ENCODE measurements at places on chromosomes 2 and 18.

DNA sequence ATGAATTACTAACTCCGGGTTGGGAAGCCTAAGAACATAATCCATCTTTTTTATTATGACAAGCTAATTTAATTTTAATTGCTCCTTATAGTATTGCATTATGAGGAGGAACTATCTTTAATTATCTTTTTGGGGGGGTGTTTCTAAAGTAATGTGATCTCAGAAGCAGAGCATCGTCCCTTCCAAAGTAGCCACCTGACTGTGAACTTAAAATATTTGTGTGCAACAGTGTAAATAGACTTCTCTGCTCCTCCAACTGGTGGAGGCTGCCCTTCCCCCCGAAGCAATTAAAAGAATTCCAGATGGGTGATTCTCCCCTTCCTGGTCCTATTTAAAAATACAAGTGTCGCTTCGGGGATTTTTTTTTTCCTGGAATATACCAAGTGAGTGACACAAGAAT is 55.7 kb downstream of the TCF7L1 start:
- DNase-seq, result no peak

DNA sequence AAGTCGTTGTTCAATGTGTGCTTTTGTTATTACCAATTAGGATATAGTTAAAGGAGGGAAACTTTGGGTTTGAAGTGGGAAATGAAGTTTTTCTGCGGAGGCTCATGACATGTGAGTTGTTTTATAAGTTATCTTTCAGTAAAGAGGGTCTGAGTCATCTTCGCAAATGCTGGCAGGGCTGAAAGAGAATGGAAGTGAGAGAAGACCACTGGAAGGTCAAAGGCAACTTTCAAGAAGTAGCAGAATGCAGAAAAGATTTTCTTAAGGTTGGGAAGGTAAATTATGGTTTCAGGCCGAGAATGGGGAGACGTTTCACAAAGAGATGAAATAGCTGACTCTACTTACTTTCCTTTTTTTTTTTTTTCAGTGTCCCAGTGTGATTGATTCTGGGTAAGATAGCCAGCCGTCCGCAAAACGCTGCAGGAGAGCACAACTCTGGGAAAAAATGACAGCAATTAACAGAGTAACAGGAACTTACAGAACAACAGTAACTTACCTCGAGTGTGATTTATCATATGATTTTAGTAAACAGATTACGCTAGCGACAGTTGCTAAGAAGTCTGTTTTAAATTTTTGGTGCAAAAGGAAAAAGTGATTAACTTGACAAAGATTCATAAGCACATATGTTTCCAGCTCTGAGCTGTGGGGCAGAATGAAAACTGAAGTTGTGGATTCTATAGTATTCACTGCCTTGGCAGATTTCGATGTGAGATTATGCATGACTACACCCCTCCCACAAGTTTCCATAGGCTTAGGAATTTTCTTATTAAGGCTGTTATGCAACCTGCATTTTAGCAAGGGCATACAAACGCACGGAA is 46.8 kb upstream of the ACTR3 start:
- DNase-seq, result no peak

GRCh38 chr18:73060666-73061288 is 193.0 kb upstream of the NETO1 start:
- no peak for DNase-seq

DNA sequence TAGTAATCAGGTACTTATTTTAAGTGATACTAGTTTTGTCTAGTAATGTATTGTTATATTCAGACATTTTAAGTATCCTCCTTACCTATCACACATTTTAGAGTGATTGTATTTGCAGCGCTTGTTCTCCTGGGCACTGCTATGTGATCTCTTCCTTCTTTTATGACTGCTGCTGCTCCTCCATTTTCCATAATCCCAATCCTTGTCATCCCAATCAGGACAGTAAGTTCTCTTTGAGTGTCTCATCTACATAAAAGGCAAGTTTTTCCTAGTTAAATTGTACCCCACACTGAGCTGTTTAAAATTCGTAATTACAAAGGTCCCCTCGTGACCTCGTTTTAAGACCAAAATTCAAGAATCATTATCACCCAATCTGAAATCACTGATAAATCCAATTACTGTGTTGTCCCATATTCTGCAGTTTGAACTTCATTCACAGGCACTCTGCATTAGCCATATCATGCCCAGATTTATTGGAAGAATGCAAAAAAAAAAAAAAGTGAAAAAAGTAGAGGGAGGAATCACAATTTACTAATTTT is 2.8 kb downstream of the CLK1 start:
- DNase-seq, result no peak

DNA sequence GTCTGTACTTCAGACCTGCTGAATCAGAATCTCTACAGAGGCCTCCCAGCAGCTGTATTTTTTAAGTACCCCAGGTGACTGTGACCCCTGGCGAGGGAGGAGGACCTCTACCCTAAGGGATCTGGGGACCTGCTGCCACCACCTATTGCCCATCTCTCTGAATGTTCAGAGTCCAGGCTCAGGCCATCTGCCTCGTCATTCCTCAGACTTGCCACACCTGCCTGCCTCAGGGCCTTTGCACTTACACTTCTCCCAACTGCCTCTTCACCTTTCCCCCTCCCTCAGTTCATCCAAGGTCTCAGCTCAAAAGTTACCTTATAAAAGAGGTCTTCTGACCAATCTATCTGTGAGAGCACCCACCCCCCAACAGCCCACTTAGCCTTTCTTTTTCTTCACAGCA is 21.5 kb downstream of the UXS1 start:
- no peak for DNase-seq

GRCh38 chr2:149388120-149388816 is 57.9 kb downstream of the LYPD6 start:
- no peak for DNase-seq

- DNase-seq, result no peak
Observed at GRCh38 chr2:48362515-48362914, 167.4 kb upstream of the STON1 start.

- no peak for DNase-seq
Observed at GRCh38 chr2:151260573-151261230, 961 bp downstream of the RBM43 start.

DNA sequence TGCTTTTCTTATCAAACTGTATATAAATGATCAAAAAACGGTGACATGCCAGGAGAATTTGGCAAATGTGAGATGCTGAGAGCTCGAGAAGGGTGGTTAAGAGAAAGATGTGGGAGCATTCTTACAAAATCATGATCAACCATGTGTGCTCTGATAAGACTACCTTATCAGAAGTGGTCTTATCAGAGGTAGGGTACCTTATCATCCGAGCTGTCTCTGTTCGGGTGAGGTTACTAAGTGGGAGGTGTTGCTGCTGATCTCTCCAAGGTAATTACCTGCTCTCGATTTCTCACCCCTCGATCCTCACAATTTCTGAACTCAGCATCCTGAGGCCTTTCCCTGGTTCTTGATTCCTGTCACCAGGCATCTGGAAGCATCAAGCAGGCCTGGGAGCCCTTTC is 813.0 kb upstream of the ID2 start:
- no peak for DNase-seq

DNA sequence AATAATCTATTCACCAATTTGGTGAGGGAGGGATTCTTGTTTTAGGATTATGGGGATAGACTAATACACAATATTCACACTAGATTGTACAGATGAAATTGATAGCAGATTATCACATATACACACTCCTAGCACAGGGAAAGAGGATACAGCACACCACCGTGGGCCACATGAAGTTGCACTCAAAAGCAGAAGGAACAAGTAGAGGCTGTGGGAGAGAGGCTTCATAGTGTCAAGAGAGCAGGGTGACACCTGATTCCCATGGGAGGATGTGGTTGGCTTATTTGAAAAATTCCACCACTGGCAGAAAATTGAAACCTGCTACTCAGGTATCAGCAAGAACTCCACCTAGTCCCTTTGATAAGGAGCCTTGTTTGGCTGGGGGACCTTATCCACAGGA is 395.6 kb downstream of the SPAG16 start:
- no peak for DNase-seq

DNA sequence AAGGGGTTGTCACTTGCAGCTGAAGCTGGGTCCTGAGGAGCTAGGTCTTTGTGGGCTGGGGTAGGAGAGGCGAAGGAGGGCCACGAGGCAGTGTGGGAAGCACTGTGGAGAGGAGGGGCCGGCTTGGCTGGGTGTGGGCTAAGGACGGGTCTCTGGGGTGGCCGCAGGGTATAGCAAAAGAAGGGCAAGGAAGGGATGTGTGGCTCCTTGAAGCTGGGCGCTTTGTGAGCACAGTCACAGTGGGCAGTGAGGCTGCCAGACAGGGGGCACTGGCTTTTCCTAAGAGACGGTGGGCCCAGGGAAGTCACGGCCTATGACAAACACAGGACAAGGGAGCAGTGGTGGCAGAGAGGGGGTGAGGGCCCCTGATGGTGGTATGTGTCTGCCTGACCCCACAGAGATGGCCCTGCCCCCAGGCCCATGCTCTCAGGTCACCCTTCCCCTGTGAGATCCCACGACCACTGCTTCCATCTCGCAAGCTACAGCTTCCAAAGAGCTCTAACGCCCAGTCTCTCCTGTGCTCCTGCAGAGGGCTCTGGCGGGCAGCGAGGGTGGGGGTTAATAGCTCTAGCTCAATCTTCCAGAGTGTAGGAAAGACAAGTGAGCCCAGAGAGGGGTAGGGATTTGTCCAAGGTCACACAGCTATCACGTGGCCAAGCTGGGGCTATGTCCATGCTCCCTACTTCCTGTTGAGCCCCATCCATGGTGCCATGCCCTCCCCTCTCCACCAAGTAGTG is 32.4 kb downstream of the KCNK3 start:
- DNase-seq, result no peak

DNA sequence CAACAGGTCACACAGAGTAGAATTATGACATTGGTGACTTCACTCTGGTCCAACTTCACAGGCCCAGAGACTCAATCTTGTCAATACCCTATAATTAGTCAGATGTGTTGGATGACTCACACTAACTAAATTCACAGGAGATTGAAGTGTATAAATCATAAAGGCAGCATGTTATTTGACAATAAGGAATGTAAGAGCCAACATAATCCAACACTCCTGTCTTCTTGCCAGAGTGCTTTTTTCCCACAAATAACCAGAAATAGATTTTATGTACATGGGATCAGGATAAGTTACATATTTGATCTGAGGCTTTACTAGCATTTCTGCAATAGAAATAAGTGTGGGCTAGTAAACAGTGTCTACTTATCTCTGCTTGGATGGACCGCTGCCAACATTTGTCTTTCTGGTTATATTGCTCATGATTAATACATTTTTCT is 42.2 kb upstream of the ZSWIM2 start:
- DNase-seq, result no peak

GRCh38 chr2:55099878-55100820 is 49.9 kb upstream of the RTN4 start:
- DNase-seq, result peak; percentile 7

GRCh38 chr2:241815477-241816430 is 6.8 kb downstream of the NEU4 start:
- DNase-seq, result no peak

DNA sequence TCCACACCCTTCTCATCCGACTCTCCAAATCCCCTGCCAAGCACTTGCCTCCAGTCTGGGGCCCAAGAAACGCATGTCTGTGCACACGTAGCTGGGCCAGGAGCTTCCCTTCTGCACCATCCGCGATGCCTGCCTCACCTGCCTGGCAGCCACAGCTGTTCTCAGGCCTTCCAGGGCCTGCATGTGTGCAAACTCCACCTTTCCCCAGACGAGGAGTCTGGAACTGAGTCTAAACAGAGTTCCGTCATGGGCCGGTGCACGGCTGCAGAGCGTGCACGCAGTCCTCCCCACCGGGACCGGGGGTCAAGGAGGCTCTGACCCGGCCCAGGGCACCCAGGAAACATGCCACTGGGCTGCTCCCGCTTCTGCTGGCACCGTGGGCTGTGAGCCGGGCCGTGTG is 66.8 kb upstream of the SALL3 start:
- DNase-seq, result no peak

DNA sequence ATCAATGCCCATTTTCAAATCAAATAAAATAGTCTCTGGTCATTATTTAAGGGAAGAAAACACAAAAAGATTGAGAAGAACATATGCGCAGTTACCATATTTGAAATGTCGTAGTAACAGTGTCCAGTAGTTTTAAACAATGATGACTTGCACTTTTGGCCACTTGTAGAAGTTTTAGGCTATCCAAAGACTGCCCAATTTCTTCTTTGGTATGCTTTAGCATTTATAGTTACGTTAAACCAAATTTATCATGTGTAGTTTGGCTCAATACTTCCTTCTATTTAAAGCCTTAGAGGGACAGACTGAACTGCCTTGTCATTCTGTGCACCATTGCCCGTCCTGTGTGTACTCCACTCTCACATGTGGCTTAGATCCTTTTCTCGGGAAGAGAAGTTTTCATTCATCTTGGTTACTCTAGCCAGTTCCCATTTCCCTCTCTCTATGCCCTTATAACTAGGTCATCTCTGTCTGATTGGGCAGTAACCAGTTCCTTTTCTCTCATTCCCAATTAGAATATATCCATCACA is 84.8 kb upstream of the TTN start:
- DNase-seq, result no peak

DNA sequence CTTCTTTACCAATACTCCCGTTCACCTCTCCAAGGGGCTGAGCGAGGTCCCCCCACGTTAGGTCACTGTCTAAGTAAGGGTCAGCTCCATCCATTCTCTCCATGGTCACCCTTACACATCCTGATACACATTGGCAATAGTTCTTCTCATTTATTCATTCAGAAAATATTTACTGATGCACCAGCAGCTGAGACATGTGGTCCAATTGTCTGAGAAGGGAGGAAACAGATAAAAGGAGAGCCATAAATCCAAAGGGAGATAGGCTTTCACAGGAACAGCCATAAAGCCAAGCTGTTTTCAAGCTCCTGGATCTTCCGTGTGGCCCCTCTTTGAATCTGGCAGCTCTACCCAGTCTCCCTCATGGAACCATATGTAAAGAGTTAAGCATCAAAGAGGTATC is 121.2 kb downstream of the TXNL1 start:
- no peak for DNase-seq

DNA sequence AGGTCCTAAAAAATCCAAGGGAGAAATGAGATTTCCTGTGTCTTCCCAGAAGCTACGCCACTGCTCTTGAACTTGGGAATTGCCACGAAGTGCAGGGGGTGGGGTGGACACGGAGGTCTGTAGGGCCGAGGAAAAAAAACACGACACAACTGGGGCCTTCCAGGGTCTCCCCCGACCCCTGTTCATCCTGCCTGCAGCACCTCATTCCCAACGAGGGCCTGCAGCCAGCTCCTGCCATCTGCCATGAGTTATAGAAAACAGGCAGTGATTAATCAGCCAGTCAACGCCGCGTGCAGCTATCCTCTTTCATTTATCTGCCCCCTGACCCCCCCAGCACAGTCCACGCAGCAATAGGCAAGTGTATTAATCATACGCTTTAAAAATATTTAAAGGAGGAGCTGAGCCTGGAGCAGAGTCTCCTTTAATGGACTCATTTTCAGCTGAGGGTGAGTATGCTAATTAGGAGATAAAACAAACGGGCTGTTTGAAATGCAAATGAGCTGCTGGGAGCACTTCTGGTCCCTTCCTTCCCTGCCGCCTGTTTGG is 209.9 kb downstream of the TFCP2L1 start:
- peak; percentile 27 for DNase-seq

- no peak for DNase-seq
Observed at GRCh38 chr2:95047629-95048510, 22.4 kb downstream of the MAL start.

DNA sequence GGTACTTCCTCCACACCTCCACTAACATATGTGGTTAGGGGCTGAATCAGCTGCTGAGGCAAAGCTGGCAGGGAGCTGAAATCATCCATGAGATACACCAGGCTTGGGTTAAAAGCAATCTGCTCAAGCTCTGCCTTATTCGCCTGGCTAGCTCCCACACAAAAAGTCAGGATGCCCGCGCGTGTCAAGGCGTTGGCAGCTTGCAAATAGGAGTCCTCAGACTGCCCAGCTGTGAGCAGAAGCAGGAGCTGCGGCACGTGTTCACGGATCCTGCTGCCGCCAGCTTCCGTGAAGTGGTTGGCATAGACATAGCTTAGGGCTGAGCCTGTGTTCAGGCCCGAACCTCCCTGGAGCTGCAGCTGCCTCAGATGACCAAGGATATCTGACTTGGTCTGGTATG is 35.3 kb downstream of the COL6A3 start:
- DNase-seq, result no peak

All from activated T-cell treated with anti-CD3 and anti-CD28 coated beads, Interleukin-2, amount 50 U/mL, for 72 hours (primary cell).